ENCODE measurements at places on chromosomes 1 and 21.

GRCh38 chr1:181548497-181548896 is 65.2 kb downstream of the CACNA1E start:
- no peak for DNase-seq

- DNase-seq: no peak
Measured at GRCh38 chr1:81391125-81391828, 409.5 kb upstream of the ADGRL2 start.

GRCh38 chr21:15278279-15278678 is 213.5 kb upstream of the NRIP1 start:
- no peak for DNase-seq

DNA sequence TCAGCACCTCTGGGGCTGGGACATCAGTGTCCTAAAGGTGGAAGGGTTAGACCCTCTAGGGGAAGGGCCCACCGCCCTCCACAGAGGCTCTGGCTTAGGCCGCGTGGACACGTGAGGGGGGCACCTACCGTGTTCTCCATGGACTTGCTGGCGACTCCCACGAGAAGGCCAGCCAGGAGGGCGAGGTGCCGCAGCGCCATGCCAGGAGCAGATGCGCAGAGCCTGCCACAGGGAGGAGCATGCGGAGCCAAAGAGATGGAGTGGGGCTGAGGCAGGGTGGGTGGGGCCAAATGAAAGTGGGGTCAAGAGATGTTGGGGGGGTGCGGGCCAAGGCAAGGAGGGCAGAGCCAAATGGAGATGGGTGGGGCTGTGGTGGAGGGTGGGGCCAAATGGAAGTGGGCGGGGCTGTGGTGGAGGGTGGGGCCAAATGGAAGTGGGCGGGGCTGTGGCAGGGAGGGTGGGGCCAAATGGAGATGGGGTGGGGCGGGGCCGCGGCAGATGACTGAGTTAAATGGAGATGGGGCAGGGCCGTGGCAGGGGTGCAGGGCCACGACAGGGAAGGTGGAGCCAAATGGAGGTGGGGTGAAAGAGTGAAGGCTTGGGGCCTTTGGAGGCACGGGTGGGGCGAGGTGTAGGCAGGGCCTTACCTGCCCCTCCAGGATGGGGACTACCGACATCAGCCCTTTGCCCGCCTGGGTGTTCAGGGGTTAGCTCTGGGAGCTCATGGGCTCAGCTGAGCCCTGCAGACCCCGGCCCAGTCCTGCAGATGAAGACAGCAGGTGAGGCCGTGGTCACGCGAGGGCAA is 17.4 kb upstream of the RNF223 start:
- DNase-seq: peak; percentile 61

- DNase-seq: no peak
Measured at GRCh38 chr1:178055779-178056471, 38.0 kb upstream of the RASAL2 start.

GRCh38 chr1:150575072-150575489 is 4.3 kb downstream of the MCL1 start:
- DNase-seq: no peak

- DNase-seq: no peak
Measured at GRCh38 chr1:114155706-114156105, 2.0 kb upstream of the SYT6 start.
